NCI-H69 (cell line): ENCODE measurements at places on chromosomes 1 and 21.
A peak's percentile ranks its signal among the peaks of the same experiment; 100 is the strongest.

DNA sequence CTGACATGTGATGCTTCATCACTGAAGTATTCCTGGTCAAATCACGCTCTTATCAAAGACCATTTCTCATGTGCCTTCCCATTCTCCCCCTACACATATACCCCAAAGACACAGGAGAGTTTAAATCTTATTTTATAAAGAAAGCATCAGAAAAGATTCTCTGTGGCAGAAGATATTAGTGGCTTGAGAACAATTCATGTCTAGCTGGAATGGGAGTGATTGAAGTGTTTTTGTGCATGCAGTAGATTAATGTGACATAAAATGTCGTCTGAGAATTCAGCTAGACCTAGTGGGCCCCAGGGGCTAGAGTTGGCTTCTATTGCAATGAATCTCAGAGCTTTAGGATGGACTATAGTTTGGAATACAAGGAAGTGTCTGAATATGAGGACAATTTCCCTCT is 163.9 kb downstream of the HUNK start:
- DNase-seq: no peak

GRCh38 chr1:18569811-18570545 is 60.7 kb upstream of the PAX7 start:
- DNase-seq: peak; percentile 50

- peak; percentile 75 for DNase-seq
Measured at GRCh38 chr1:44266400-44267344, 53.4 kb downstream of the DMAP1 start.

DNA sequence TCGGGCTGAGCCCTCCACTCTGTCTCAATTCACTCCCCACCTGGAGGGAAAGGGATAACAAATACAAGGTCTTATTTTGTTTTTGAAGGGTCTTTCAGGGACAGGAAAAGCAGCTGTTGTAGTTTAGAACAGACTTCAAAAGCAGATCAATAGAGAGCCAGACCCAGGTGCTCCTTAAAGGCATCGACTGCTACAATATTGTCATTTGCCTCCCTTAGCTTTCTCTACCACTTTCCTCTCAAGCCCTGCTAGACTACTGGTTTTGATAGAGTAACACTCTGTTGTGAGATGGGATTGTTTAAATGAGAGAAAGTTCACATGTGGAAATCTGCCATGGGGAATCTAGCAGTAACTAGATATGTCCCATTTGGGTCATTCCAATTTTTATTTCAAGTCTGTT is 24.0 kb downstream of the RGS7 start:
- DNase-seq: peak; percentile 19

- no peak for DNase-seq
Measured at GRCh38 chr1:114833421-114833820, 21.2 kb upstream of the SYCP1 start.

DNA sequence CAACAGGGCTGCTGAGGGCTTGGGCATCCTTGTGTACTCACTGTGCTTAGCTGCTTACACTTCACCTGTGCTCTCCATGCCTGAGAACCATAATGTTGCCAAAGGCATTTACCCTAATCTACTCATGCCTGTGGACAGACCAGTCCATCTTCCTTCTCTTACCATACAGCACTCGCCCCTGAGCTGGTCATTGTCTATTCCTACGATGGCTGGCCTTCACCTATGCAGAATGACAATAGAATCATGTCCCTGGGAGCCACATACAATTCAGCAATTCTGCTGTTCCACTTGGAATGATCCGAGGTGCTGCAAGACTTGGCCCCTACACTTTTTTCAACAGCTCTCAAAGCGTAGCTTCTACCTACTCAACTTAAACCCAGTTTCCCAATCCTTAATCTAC is 96.5 kb downstream of the PAPPA2 start:
- DNase-seq: no peak

DNA sequence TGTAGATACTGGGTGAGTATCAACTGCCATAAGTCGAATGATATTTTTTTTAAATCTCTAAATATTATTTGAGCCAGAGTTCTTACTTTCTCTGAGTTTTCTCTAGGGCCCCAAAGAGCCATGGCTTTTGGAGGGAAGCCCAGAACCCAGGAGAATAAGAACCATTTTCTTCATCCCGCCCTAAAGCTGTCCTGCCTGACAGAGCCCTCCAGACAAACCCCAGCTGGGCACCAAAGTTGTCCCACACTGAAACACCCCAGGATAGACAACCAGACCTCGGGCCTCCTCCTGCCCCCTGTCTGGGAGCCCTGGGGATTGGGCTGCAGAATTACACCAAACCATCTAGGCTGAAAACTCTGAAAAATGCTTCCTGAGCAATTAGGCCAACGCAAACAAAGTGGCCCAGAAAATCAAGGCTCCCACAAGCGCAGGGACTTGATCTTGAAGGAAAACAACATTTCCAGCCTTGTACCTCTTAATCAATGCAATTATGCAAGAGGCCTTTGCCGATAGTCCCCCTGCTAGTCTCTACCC is 113.1 kb downstream of the RRAGC start:
- DNase-seq: no peak

GRCh38 chr1:101410048-101410878 is 173.4 kb downstream of the S1PR1 start:
- DNase-seq: no peak

DNA sequence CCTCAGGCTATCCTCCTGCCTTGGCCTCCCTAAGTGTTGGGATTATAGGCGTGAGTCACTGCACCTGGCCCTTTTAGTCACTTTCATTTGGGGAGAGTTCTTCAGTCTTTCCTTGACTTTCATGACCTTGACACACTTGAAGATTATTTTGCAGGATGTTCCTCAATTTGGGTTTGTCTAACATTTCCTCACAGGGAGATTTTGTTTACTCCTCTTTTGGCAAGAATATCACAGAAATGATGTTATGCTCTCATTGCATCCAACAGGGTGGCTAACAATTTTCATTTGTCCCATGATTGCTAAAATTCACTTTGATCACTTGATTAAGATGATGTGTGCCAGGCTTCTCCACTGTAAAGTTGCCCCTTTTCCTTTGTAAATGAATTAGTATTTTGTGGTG is 164.0 kb downstream of the ADSS2 start:
- no peak for DNase-seq

- peak; percentile 29 for DNase-seq
Measured at GRCh38 chr1:200525090-200525987, 95.2 kb downstream of the KIF14 start.

- no peak for DNase-seq
Measured at GRCh38 chr1:31299365-31299764, 2.5 kb downstream of the ZCCHC17 start.

- no peak for DNase-seq
Measured at GRCh38 chr1:87935130-87935529, 606.5 kb downstream of the LMO4 start.

DNA sequence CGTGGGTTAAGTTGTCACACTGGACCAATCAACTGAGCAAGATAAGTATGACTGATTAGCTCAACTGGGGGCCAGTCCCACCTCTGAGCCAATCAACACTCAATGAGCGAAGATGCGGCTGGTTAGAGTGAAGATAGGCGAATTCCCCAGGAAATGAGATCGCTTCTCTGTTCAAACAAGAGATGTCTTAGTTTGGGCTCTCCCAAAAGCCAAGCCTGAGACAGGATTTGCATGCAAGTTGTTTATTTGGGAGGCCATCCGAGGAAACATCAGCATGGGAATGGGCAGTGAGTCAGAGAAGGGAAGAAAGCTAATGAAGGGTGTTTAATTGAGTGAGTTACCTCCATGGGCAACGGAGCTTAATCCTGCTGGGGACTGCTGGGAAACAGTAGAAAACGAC is 4.9 kb upstream of the GJB5 start:
- no peak for DNase-seq

- no peak for DNase-seq
Measured at GRCh38 chr1:40383488-40384412, 10.2 kb downstream of the SMAP2 start.

DNA sequence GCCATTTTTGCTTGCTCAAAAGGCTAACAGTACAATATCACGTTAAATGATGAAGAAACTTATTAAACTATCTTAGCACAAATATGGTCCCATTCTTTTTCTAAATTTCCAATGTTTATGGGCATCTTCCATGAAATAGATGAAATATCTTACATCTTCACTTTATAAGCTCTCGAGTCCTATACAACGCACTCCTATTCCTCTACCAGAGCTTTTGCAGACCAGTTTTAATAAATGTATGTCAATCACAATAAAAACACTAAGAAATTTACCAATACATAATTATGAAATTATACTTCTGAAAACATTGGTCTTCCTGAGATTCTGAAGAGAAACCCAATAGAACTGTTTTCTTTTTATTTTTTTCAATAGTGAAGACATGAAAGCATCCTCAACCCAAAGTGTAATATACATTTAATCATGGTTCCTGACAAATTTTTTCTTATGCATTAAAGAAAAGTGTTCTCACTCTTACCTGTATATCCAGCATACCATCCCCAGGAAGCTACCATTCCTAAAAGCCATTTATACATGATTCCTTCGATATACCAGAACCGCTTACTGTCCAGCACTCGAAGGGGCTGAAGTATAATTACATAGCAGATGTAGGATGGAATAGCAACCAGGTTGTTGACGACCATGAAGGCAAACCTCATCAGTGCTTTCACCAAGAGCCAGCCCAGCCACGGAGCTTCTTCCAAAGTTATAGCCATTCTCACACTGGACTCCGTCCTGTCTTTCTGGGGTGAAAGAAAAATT is 1.8 kb downstream of the LPGAT1 start:
- DNase-seq: peak; percentile 84

DNA sequence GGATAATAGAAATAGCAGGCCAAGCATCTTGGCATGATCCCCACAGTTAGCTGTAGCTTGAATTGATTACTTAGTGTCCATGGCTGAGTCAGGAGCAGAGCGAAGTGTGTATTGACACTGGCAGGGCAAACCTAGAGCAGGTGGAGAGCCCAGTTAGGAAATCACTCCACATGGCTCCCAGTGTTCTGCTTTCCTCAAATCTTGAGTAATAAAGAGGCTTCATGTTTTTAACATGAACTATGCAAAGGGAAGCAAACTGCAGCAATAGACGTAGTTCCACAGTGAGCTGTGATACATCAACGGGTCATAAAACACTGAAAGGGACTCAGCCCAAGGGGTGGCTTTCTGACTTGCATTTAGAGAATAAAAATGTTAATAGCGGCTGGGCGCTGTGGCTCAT is 28.9 kb downstream of the RHEX start:
- DNase-seq: no peak

DNA sequence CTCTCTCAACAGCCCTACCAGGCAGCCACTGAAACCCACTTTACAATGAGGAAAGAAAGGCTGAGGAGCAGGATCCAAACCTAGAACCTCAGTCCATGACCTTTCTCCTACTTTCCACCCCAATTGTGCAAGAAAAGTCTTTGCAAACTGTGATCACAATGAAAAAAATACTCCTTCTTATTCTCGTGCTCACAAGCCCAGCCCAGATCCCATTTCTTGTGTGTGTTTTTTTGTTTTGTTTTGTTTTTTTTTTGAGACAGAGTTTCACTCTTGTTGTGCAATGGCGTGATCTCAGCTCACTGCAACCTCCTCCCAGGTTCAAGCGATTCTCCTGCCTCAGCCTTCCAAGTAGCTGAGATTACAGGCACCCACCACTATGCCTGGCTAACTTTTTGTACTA is 97.7 kb downstream of the CRYAA start:
- DNase-seq: no peak

- DNase-seq: no peak
Measured at GRCh38 chr1:96475903-96476302, 245.7 kb upstream of the PTBP2 start.

GRCh38 chr1:194159941-194160340 is 973.5 kb upstream of the B3GALT2 start:
- peak; percentile 25 for DNase-seq

- DNase-seq: no peak
Measured at GRCh38 chr1:2985067-2985561, 36.2 kb upstream of the ACTRT2 start.

GRCh38 chr1:201229095-201229494 is 38.5 kb downstream of the IGFN1 start:
- no peak for DNase-seq
